Mucosa of descending colon (tissue), 3 donors: ENCODE measurements at places on chromosomes 11 and 22. TPM values are rescaled to one million over a fixed set of nuclear protein-coding genes. Genes with fewer than 3 reads are reported as not detected.

Gene TMEM86A
- total RNA-seq: 5.0 TPM

Gene TMEM45B
- total RNA-seq: 165 TPM

Gene RPUSD4
- total RNA-seq: 17.0 TPM

Gene CABP7
- total RNA-seq: 0.19 TPM

Gene ALDH3B1
- 11.5 TPM for total RNA-seq

Gene MS4A4E
- total RNA-seq: 6.6 TPM

Gene GUCY1A2
- total RNA-seq: 1.4 TPM

Gene MMP1
- 0.47 TPM for total RNA-seq

Gene FAM227A
- 0.52 TPM for total RNA-seq
